AG10803 (cell line): ENCODE measurements at places on chromosomes 1 and 21.

DNA sequence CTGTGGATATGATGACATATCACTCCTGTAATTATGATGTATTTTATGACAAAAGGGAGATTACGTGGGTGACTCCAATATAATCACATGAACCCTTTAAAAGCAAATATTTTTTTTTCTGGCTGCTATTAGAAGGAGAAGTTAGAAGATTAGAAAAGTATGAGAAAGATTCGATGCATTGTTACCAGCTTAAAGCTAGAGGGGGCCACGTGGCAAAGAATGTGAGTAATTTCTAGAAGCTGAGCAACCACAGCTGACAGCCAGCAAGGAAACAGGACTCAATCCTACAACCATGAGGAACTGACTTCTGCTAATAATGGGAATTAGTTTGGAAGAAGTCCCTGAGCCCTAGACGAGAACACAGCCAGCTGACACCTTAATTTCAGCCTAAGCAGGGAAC lies 56.3 kb upstream of the C1orf87 start:
- peak; percentile 54 for DNase-seq

- no peak for DNase-seq
Observed at GRCh38 chr1:22875841-22876240, 96.8 kb downstream of the LACTBL1 start.

DNA sequence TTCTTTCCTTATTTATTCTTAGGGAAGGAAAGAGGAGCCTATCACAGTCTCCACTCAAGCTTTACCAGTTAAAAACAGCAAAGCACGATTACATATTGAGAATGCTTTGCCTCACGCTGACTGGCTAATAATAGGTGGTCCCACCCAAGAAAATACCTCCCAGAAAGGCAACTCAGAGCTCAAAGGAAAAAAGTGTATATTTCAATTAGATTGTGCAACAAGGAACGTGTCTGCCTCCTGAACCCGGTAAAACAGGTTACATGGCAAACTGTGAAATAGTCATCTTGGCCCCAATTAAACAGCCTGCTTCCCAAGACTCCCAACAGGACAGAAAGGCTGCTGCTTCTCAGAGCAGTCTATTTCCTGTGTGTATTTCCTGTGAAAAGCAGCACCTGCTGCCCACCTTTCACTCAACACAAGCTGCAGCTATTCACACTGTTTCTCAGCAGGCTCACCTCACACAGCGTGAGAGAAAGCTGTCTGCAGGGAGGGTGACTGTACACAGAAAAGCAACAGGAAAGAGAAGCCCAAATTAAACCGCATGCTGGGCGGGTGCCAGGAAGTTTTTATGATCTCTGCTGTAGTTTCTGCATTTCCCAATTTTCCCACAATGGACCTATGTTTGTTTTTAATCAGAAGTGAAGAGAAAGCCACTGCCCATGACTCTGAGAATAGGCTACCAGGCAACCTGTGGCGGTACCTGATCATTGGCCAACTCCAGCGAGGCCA lies 44.0 kb downstream of the URB1 start:
- DNase-seq, result no peak

GRCh38 chr1:82079607-82080006 lies 278.9 kb downstream of the ADGRL2 start:
- no peak for DNase-seq

DNA sequence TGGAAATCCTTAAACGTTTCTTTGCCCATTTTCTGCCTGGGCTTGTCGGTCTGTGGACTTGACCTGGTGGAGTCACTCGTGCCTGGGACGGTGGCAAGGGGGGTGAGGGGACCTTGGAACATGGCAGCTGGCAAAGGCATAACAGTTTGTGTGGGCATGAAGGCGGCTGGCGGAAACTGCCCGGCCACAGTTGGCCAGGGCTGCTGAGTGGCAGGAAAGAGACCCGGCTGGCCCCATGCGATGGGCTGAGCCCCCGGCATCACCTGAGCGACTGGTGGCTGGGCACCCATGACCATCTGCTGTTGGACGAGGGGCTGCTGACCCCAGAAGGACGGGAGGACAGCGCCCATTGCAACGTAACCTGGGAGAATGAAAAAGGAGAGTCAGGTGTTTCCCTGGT lies 49.3 kb upstream of the C8B start:
- DNase-seq, result no peak

DNA sequence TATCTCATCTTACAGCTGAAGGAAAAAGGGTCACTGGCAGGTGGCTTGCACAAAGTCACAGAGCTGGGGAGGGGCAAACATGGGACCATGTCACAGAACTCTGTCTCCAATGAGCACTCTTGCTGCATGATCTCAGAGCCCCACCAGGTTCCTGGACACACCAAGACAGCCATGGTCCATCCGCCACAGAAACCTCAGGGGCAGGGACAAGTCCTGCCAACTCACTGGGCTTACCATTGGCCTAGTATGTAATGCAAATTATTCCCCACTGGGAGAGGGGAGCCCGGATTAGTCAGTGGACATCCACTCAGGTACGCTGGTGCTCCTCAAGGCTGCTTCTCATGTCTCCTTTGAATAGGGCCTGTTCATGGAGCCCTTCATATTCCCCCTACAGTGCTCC lies 14.2 kb downstream of the S100A7A start:
- DNase-seq, result no peak

DNA sequence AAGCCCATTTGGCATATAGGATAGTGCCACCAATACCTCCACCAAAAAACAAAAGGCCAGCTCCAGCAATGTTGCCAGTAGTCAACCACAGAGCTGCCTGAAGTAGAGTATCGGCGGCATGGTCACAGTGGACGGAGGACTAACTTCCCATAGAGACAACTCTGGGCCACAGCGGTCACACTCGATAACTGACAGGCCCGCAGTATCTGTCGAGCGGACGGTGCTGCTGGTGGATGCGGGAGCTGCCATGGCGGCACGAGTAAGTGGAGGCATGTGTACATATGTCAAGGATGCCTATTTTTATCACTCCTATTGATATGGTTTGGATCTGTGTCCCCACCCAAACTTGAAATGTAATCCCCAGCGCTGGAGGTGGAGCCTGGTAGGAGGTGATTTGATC lies 4.1 kb downstream of the KRTAP12-1 start:
- DNase-seq, result no peak

DNA sequence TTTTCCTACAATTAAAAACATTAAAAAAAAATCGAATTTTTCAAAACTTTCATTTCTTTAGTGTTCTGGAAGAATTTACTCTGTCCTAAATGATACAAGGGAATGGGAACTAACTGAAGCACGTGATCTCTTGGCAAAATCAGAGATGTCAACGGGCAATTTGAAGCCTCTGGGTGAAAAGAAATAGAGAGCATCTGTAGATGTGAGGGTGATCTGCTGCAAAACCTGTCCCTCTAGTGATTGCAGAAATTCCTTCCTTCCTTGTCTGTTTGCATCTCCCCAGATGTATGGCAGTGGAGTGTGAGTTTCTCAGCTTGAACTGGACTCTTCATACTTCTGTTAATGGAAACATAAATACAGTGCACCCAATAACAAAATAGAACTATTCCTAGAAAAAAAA lies 100.5 kb upstream of the S1PR1 start:
- no peak for DNase-seq

DNA sequence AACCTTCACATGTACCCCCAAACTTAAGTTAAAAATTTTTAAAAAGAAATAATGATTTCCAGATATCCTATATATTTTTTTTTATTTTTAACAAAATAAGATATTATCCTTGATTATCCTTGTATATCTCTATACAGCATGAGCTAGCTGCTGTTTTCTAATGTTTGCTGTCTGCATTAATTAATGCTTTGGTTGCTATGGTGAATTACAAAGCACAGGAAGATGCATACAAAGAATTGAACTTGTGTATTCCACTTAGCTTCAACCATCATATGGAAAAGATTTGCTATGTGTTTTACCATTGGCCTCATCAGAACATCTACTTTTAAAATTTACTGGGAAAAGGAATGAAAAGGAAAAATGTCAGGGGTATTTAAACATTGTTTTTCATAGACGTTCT lies 35.4 kb downstream of the VPS45 start:
- no peak for DNase-seq

GRCh38 chr1:41842993-41843755 lies 75.5 kb downstream of the HIVEP3 start:
- peak; percentile 70 for DNase-seq

- DNase-seq, result no peak
Observed at GRCh38 chr1:59029411-59030167, 245.7 kb upstream of the JUN start.

DNA sequence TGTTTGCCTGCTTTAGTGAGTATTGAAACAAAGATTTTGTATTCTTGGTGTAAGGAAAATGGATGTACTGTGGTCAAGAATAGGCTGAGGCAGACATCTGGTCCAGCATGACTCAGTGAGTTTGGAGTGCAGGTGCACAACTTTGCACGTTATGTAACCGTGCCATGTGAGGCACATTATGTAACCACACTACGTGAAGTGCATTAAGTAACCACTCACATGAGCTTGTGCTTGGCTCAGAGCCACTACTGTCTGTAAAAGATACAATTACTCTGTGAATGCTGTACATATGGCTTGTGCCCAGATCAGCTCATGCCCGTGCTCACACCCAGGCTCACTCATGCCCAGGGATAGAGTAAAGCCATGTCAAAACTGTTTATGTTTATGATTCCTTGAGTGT lies 216.8 kb downstream of the CTH start:
- peak; percentile 22 for DNase-seq

DNA sequence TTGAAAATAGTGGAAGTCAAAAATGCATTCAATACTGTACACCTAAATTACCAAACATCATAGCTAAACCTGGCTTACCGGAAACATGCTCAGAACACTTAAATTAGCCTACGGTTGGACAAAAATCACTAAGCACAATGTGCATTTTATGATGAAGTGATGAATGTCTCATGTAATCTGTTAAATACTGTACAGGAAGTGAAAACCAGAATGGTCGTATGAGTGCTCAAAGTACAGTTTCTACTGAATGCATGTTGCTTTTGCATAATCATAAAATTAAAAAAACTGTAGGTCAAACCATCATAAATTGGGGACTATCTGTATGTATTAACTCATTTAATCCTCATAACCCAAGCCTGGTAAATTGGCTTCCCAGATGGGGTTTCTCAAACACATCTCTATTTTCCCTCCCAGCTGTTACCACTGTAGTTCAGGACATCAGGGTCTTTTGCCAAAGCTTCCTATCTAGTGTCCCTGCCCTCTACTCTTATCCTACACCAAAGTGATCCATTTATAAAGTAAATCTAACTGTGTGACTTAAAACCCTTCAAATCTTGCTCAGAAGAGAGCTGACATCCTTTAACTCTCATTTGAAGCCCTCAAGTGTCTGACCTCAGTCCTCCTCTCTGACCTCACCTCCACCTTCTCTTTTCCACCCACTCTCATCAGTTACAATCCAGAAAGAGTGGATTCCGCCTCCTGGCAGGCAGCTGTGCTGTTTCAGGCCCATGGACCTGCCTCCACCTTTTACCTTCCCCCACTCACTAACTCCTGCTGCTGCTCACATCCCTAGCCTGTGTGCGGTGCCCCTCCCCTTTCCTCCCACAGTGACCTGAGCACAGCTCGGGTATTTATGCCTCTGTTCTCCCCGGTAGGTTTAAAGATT lies 356.4 kb upstream of the ST6GALNAC5 start:
- DNase-seq, result no peak

- peak; percentile 62 for DNase-seq
Observed at GRCh38 chr1:206505702-206506355, 1.5 kb upstream of the RASSF5 start.

DNA sequence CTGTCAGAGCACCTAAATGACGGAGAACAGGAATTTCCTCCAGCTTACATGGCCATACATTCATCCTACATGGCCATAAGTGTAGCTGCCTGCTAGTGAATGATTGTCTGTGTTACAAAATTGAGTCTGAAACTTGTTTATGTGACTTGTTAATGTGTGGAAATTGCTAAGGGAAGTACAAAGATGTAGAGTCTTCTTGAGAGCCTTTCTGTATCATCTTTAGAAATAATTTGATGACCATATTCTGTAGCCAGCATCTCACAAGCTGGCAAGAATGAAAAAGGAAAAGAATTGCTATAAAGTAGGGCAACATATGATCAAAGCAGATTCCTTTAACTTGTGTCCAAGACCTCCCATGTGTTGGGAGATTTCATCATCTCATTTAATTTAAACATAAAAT lies 339.2 kb upstream of the LRRC7 start:
- DNase-seq, result no peak

GRCh38 chr21:37165586-37165985 lies 92.5 kb downstream of the TTC3 start:
- DNase-seq, result peak; percentile 48

DNA sequence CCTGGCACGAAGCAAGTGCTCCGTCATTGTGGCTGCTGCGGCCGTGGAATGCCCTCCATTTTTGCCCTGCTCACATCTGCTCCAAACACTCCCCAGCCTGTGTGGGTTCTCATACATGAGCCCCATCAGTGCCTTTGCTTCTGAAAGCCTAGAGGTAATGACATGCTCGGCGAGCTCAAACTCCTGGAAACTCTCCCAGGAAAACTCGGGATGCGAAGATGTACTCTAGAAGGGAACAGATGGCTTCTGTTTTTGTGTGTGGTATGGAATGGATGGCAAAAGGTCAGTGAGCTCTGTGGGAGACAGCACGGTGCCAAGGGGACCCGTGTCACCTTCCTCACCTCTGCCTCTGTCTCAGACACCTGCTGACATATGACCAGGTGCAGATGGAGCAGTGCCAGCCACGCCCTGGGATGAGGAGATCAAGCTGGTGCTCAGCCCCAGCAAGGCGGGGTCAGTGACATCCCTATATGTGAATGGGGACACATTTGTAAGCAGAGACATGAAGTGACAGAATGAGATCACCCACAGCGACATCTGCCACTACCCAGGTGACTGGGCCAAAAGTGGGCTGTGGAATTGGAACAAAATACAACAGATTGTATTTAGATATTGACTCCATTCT lies 84.1 kb upstream of the COX20 start:
- DNase-seq, result no peak

DNA sequence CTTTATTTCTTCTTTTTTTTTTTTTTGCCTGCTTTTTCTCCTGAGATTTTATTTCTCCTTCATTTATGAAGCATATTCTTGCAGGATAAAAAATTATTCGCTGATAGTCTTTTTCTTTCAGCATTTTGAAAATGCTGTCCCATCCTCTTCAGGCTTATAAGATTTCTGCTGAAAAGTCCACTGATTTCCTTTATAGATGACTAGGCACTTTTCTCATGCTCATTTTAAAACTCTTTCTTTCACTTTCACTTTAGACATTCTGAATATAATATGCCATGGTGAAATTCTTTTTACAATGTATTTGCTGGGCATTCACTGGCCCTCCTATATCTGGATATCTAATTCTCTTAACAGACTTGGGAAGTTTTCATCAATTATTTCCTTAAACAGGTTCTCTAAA lies 25.5 kb upstream of the GTF2B start:
- no peak for DNase-seq

GRCh38 chr1:182129398-182129797 lies 67.9 kb upstream of the ZNF648 start:
- no peak for DNase-seq
